ENCODE measurements at places on chromosomes 1 and 21.

DNA sequence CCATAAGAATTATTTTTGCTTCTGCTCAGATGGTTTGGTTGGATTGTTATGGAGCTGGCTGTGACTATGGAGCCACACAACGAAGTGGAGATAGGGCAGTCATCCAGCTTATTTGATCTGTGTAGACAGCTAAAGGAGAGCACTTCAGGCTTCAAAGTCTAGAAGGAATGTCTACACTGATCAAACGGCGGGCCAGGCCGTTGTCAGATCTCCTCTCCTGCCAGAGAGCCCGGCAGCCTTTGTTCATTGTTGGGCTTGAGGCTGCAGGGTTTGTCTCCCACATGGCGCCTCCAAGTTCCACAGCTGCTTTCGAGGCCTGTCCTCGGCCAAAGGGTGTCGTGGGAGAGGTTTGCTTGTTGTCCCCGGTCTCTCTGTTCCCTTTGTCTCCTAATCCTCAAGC, 2.8 kb upstream of the STMN1 start:
- DNase-seq: no peak

GRCh38 chr1:153344718-153345025, 4.0 kb downstream of the PGLYRP4 start:
- DNase-seq: no peak

DNA sequence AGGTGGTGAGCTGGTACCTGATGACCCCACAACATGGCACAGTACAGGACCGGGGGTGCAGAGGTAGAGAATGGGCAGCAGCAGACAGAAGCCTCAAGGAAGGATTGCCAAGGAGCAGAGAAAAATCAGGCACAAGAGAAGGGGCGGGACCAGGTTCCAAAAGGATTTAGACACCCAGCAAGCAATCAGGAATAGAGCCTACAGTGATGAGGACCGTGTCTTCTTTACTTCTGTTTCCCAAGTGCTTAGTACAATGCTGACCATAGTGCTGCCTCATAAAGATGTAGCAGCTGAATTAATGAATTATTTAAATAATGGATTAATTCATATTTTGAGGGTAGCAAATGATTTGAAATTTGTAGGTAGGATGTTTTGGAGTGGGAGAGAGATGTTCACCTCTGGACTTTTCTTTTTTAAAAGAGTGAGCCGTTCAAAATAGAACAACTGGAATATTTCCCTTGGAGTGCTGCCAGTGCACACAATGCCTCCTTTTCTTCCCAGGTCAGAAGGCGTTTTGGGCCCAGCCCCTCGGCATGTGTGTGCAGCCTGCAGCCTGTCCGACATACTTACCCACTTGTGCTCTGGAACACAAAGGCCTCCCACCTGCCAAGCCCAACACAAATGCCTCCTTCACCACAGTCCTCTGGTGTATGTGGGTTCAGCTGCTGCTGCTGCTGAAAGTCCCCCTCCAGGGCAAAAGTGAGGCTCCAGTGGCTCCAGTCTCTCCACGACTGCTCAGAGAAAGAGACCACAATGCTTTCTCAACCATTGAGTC, 19.6 kb downstream of the KANK4 start:
- DNase-seq: no peak

- DNase-seq: no peak
These were observed 44.6 kb upstream of the MPZL1 start for GRCh38 chr1:167676916-167677848.

DNA sequence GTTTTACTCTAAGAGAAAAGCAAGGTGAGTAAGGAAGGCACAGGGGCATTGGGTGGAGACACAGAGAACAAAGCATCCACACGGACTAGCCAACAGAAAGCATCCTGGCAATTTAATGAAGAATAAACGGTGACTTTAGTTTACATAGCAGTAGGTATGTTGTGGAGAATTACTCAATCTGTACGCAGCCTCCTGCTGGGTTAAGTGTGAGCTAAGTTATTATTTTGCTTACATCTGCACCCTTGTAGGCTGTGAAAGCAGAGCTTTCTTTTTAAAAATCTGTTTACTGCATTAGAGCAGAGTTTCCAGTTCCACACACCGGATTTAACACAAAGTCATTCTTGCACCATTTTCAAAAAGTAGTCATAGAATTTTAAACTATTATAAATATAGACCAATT, 144.5 kb downstream of the AKT3 start:
- no peak for DNase-seq

DNA sequence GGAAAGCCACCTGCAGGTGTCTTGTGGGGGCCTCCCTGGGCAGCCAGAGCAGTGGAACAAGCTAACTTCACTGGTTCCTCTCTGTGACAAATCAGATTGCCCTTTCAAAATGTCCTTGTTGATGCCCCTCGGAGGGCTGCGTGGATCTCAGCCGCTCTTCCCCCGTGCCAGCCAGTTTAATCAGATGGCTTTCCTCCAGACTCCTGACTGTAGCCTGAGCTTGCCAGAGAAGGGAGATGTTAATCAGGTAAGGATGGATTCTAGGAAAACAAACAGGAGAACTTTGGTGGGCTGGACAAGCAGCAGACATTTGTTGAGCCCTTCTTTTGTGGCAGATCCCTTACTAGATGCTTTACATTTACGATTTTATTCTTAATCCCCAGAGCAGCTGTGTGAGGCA, 88.2 kb downstream of the DMRTA2 start:
- DNase-seq: no peak

- DNase-seq: no peak
These were observed 17.1 kb upstream of the PINK1 start for GRCh38 chr1:20615946-20616846.

- no peak for DNase-seq
These were observed 83.8 kb downstream of the SCMH1 start for GRCh38 chr1:41158147-41158875.

DNA sequence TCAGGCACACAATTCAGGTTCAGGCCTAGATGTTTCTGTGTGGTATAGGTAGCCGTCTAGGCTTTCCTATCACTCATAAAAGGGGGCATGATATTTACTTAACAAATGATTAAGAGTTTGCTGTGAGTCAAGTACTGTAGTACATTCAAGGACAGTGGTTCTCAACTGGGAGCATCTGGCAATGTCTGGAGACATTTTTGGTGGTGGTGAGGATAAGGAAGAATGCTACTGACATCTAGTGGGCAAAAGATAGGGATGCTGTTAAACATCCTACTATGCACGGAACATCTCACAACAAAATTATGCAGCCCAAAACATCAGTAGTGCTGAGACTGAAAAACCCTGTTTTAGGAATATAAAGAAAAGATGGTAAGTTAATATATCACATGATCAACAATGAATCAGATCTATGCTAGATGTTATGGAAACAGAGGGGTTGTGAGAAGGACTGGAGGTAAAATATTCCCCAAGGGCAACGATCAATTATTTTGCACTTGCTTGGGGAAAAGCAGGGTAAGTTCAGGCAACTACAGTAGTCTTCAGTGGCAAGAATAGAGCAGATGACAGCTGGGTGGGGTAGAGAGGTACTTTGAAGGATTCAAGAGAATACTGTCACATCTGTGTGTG, 4.9 kb downstream of the DNTTIP2 start:
- no peak for DNase-seq

GRCh38 chr1:109807822-109808680, 44.3 kb upstream of the EPS8L3 start:
- no peak for DNase-seq

GRCh38 chr1:109864047-109864822, 46.4 kb upstream of the CSF1 start:
- no peak for DNase-seq

DNA sequence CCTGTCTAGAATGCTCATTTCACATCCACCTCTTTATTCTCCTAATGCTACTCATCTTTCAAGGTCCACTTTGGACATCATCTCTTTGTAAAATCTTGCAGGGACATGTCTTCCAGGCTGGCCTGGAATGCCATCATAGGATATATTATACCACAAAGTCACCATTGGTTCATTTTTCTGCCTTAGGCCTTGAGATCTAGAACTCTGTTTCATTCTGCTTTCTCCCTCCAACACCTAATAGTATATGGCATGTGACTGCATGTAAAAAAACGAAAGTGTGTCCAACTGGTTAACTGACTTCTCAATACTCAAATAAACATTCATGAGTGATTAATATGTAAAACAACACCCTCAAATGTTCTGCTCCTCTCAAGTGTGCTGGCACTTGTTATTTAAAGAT, 84.1 kb downstream of the RGS2 start:
- DNase-seq: no peak

- no peak for DNase-seq
These were observed 3.9 kb upstream of the NHLH1 start for GRCh38 chr1:160363010-160363409.

DNA sequence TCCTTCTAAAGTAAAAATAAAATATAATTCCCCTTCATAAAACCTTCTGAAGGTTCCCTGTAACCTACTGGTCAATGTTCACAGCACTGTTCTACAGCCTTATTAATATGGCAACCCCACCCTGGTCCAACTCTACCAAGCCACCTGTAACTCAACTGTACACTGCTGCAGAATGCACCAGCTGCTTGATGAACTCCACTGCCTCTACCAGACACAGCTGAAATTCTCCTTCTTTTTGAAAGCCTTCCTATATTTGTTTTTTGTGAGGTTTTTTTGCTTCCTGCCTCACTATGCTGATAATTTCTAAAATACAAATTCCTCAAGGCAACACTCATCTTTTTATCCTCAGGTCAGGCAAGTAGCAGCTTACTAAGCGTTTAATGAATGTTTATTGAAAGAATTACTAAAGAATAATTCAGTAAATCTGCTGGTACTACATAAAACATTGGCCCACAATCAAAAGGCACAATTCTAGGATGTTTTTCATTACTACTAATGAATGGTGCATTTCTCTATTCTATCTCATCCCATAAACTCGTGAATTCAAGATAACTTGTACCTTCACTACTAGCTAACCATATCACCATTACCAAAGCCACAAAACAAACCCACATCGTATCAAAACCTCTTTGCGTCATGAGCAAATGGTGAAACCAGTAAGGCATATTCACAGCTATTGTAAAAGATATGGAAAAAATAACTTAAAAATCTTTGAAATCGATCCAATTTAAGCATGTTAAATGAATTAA, 2.4 kb downstream of the SSX2IP start:
- DNase-seq: no peak

DNA sequence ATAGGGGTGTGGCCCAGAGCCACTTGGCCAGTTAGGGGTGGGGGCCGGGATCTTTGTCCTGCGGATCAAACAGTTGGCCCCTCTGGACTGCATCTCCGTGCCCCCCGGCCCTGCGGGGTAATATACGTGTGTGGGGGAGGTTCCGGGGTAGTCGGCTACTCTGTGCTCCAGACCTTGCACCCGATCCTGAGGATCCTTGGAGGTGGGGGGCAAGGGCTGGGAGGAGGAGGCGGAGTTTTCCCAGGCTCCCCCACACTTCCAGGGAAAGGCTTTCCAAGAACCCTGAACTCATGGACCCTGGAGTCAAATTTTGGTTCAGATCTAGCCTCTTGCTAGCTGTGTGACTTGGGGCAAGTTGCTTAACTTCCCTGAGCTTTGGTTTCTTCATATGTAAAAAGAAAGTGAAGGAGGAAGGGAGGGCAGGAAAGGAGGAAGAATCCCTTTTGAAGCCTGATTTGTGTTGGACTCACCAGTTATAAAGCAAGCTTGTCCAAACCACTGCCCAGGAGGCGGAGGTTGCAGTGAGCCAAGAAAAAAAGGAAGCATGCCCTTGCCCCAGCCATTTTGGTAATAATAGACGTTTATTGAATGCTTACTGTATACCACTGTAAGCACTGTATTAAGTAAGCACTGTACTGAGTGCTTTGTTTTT, 686 bp downstream of the MIIP start:
- DNase-seq: no peak

DNA sequence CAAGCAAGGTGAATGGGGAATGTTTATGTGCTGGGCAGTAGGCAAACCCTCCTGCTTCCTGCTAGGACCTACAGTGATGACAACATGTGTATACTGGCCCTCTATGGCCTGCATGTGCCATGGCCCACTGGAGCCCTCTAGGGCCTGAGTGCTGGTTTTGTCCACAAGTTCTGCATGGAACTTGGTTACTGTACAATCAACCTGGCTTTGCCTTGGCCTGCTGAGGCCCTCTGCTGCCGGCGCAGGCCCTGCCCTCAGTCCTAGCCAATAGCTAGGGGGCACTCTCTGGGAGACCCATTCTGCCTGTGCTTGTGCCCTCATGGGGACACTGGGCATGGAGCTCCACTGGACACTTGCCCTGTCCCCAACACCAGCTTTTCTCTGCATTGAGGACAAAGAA, 138.6 kb upstream of the NGF start:
- DNase-seq: no peak

- no peak for DNase-seq
These were observed 116.5 kb downstream of the TMEM53 start for GRCh38 chr1:44557778-44558177.

GRCh38 chr1:186577216-186577615, 103.0 kb downstream of the PTGS2 start:
- no peak for DNase-seq

DNA sequence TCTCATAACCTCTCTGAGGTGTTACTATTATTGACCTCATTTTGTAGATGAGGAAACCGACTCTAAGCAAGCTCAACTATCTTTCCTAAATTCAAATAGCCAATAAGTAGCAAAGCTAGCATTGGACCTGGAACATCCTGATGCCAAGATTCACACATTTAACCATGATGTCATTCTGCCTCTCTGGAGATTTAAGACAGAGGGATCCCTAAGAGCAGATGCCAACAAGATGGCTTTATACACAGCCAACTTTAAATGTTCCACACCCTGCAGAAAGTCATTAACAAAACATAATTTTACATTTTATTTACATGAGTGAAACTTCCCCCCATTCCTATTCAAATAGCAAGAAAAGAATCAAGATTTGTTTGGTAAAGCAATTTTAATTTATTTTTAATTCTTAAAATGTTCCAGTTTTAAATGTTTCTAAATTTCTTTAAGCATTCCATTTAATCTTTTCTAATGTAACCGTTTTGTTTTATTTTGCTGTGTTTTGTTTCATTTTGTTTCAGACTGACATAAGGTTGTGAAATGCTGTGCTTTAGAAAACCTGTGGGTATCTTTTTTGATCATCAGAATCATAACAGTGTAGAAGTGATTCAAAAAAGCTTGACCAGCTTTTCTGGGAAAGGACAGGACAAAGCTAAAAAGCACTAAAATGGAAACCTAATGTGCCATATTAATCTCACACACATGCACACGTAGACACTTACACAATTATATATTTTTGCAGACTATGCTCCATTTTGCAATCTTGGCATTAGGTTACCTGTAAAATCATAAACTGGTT, 7.6 kb upstream of the VAV3 start:
- DNase-seq: no peak

- DNase-seq: no peak
These were observed 226.4 kb downstream of the ZP4 start for GRCh38 chr1:237664348-237664747.

DNA sequence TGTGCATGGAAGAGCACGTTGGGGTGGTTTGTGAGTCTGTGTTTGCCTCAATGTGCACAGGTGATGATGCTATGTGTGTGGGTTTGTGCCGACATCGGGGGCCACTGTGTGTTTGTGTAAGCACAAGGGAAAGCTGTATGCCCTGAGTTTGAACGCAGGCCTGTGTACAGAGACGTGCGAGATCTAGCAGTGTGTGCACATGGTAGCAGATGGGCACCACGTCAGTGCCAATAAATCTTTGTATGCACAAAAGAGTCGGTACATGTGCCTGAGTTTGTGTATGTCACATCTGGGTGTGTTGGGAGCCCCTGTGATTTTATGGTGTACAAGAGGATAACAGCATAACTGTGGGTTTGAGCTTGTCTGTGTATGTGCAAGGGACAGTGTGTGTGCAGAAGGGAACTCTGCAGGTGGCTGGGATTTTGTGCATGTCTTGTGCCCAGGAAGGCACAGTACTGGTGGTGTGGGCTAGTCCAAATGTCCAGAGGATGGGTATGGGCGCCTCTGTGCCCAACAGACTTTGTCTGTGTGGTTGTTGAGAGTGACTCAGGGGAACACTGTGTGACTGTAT, 32.0 kb upstream of the WASF2 start:
- no peak for DNase-seq
